ENCODE measurements at places on chromosomes 7 and 10. TPM values are rescaled to one million over a fixed set of nuclear protein-coding genes. Genes with fewer than 3 reads are reported as not detected.

DNA sequence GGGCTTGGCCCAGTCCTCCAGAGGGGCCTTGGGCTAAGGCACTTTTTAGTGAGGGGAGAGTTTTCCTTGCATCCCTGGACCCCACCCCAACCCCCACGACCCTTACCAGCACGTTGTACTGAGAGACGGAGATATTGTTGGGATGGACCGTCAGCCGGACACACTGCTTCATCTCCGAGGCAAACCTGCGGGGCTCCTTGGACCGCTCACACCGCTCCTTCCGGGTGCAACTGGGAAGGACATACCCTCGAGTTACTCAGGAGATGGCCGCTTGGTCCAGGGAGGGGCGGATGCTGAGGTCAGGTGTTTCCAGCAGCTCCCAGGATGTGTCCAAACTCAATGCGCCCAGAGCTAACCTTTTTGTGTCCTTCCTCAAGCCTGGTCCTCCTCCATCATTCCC lies 348.0 kb downstream of the PLXNA4 start:
- H3K4me1 ChIP-seq, result no peaks in the 10 kb centered on the region
- H3K27me3 ChIP-seq, result no peaks in the 10 kb centered on the region
- no peaks in the 10 kb centered on the region for H3K36me3 ChIP-seq
- no peak overlapping the region for H3K27ac ChIP-seq

GRCh38 chr7:111226800-111227199 lies 135.9 kb downstream of the LRRN3 start:
- DNase-seq, result no peak
- no peaks in the 10 kb centered on the region for H3K27me3 ChIP-seq
- H3K4me3 ChIP-seq, result no peak overlapping the region
- H3K27ac ChIP-seq, result no peak overlapping the region
- no peaks in the 10 kb centered on the region for H3K36me3 ChIP-seq
- H3K4me1 ChIP-seq, result no peaks in the 10 kb centered on the region

DNA sequence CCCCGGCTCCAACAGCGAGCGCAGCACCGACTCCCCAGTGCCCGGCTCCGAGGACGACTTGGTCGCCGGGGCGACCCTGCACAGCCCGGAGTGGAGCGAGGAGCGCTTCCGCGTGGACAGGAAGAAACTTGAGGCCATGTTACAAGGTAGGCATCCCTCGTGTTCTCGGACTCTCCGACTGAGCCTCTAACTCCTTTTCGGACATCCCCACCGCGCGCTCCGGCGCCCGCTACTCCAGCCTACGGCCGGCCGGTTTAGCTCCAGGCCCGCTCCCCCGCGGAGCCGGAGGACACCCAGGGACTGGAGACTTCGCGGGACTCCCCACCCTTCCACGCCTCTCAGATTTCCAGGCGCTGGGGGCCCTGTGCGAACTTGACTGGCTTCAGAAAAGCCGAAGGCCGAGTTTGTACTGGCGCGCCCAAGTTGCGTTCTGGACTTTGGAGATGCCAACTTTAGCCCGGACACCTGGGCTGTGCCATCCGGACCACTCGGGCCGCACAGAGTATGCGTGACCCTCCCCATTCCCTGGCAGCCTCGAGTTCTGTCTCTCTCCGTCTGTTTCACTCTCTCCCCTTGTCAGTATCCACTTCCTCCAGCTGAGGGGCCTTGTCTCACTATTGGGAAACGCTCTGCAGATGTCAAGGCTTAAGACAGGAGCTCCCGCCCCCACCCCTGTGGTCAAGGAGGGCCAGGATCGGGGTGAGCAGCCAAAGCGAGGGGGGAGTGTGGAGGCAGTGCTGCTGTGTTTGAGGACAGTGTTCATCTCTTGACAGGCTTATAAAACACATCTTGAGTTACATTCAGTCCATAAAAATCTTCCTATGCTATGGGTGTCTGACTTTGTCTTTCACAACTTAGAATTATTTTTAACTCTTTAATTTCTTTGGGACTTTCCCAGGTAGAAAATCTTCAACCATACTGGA lies 777 bp downstream of the BICC1 start:
- peaks cover 7% of the 10 kb centered on the region for H3K27me3 ChIP-seq
- peak; percentile 86 for DNase-seq
- peaks cover 8% of the 10 kb centered on the region for H3K4me1 ChIP-seq
- no peaks in the 10 kb centered on the region for H3K36me3 ChIP-seq

DNA sequence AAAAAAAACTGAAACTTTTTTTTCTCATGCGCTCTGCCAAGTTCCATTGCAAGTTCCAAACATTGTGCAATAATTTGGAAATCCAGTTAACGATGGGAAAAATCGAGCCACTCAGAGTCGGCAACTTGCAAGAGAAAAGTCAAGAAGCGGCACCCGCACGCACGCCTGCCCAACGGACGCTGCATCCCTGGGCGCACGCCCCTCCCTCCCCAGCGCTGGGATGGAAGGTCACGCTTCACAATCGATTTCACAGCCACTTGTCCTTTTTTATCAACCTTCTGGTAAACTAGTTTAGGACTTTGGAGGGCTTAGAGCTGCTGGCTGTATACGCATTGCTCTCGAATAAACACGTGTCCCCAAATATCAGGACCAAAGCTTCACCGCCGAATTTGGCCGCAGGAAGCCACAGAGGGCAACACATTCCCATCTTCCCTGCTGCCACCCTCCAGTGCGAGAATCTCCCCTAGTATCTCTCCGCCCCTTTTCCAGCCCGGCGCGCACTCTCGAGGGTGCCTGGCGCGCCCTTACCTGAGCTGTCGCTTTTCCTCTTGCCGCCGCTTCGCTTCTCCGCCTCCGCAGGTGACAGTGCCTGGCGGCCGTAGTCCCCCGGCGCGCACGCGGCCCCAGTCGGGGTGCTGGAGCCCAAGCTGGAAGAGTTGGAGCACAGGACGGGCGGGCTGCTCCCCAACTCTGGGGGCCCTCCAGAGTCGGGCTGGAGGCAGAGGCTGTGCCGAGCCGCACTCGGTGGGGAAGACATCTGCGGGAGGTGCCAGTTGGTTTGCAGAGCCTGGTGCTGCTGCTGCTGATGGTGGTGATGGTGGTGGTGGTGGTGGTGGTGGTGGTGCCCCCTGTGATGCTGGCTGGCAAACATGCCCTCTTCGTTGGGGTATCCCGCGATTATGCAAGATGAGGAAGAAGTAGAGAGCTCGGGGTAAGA lies 857 bp downstream of the MEOX2 start:
- peak overlapping the region; percentile 71 for H3K27ac ChIP-seq
- H3K27me3 ChIP-seq, result peaks cover 2% of the 10 kb centered on the region
- H3K36me3 ChIP-seq, result no peaks in the 10 kb centered on the region
- peak; percentile 85 for DNase-seq
- peak overlapping the region; percentile 40 for H3K4me3 ChIP-seq

GRCh38 chr10:96380821-96381220 lies 22.0 kb upstream of the OPALIN start:
- no peak overlapping the region for H3K4me3 ChIP-seq
- DNase-seq, result peak; percentile 51
- H3K27ac ChIP-seq, result no peak overlapping the region
- peaks cover 6% of the 10 kb centered on the region for H3K4me1 ChIP-seq
- no peaks in the 10 kb centered on the region for H3K36me3 ChIP-seq
- H3K27me3 ChIP-seq, result no peaks in the 10 kb centered on the region

- peak; percentile 91 for DNase-seq
- H3K4me1 ChIP-seq, result no peaks in the 10 kb centered on the region
- no peaks in the 10 kb centered on the region for H3K27me3 ChIP-seq
- no peaks in the 10 kb centered on the region for H3K36me3 ChIP-seq
These were observed 361 bp upstream of the PLXDC2 start for GRCh38 chr10:19815731-19816410.

DNA sequence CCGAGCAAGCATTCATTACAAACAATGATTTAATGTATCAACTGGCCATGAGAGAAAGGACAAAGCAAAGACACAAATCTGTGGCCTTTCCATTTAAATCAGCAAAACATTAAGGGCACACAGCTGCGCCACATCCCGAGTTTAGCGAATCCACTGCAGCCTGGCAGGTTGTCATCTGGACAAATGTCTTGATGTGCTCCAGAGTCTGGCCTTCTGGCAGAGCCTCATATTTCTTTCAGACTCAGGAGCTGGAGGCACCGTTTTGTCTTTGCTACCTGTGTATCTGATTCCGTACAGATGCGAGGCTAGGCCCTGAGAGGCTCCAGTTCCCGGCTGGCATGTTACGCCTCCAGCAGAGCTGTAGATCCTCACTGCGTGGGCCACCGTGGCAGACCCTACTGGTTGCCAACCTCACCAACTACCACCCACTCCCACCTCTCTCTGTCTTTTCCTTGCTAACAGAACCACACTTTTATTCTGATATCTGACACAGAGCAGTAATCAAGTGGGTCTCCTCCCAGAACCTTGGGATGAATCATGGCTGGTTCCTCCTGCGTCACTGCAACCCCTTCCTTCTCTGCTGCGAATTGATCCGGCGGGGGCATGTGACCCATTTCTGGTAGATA lies 40.9 kb upstream of the EFCAB10 start:
- no peak overlapping the region for H3K4me3 ChIP-seq
- DNase-seq, result no peak
- H3K27ac ChIP-seq, result no peak overlapping the region
- peaks cover 43% of the 10 kb centered on the region for H3K36me3 ChIP-seq
- H3K4me1 ChIP-seq, result no peaks in the 10 kb centered on the region

DNA sequence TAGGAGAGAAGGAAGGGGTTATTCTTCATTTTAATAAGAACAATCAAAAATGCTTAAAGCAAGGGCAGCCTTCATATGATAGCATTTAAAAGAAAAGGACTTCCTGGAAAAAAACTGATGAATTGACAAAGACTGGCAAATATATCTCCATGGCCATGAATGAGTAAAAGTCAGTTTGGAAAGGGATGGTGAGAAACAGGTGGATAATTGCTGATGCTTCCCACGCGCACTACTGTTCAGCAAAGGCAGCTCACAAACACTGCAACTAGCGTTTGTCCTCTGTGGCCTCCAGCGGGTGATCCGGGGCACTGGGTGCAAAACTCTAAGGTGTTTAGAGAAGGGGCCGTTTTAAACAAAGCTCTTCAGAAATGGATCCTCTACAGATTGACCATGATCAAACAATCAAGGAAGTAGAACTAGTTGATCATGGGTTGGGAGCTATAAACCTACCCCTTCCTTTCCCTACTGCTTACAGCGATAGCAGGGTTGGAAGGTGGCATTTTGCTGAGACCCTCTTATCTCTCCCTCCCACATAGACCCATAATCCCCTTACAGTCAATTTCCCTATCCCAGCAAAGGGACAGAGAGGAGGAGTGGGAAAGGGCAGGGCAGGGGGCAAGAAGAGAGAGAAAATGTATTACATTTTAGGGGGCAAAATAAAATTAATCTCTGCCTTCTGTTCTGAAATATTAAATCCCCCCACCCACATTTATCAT lies 53.8 kb downstream of the SMURF1 start:
- DNase-seq, result no peak
- no peak overlapping the region for H3K27ac ChIP-seq
- H3K4me3 ChIP-seq, result no peak overlapping the region
- no peaks in the 10 kb centered on the region for H3K36me3 ChIP-seq
- peaks cover under 1% of the 10 kb centered on the region for H3K4me1 ChIP-seq

- no peak overlapping the region for H3K27ac ChIP-seq
- no peak for DNase-seq
- no peak overlapping the region for H3K4me3 ChIP-seq
- no peaks in the 10 kb centered on the region for H3K36me3 ChIP-seq
These were observed 125.4 kb downstream of the EVX1 start for GRCh38 chr7:27367933-27368549.

DNA sequence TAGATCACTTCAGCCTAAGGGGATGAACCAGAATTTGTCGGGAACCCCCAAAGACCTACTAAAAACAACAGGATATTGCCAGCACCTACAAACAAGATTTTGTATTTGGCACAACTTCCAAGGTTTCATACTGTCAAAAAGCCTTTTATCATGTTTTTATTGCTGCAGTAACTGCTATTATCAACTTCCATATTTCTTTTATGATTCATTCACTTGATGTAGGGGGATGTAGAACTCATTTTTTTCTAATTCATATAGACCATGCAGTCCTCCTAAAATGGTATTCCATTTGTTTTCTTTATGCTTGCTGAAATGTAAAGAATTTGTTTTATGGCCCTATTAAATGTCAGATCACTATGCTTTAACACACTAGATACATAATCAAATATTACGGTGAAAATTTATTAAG lies 30.0 kb upstream of the WNT16 start:
- no peak overlapping the region for H3K4me3 ChIP-seq
- no peaks in the 10 kb centered on the region for H3K4me1 ChIP-seq
- no peaks in the 10 kb centered on the region for H3K27me3 ChIP-seq
- no peaks in the 10 kb centered on the region for H3K36me3 ChIP-seq

DNA sequence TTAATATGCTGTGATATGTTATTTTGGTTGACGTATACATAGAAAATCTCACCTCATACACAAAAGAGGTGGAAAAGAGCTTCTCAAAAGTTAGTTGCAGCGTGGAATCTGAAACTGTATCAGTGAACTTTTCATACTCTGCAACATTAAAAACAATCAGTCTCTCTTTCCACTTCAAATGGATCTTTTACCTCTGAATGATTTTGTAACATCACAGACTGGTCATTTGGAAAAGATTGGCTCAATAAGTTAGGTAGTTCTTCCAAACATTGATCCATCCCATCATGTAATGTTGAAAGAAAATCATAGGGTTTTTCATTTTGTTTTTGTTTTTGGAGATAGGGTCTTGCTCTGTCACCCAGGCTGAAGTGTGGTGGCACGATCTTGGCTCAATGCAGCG lies 131.1 kb downstream of the AHR start:
- H3K4me1 ChIP-seq, result no peaks in the 10 kb centered on the region
- H3K4me3 ChIP-seq, result no peak overlapping the region
- H3K36me3 ChIP-seq, result no peaks in the 10 kb centered on the region
- H3K27me3 ChIP-seq, result no peaks in the 10 kb centered on the region

DNA sequence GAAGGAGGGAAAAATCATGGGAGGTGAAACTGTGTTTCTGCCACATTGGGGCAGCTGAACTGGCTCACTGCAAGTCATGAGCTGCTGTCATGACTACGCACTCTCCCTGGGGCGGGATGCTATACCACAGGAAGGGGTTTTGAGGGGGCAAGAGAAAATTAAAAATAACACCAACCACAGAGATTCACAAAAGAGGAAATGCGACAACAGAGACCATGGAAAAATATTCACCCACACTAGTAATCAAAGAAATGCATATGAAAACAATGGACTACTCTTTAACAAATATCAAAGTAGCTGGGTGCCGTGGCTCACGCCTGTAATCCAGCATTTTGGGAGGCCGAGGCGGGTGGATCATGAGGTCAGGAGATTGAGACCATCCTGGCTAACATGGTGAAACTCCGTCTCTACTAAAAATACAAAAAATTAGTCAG lies 65.2 kb upstream of the TM9SF3 start:
- DNase-seq, result peak; percentile 61
- H3K27ac ChIP-seq, result peak overlapping the region; percentile 52
- no peaks in the 10 kb centered on the region for H3K36me3 ChIP-seq
- H3K27me3 ChIP-seq, result no peaks in the 10 kb centered on the region
- no peak overlapping the region for H3K4me3 ChIP-seq

DNA sequence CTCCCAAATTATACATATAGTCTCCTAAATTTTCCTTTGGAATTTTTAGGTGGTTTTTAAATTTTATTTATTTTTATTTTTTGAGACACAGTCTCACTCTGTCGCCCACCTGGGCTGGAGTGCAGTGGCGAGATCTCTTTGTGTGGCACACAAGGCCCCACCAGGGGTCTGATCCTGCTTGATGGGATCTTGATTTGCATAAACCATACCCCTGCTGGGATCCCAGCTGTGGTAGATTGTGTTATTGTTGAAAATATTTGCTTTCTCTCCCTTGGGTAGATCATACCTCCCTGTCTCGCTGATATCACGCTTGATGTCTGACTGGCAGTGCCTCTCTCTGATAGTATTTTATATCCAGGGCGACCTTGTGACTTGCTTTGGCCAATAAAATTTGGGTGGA lies 5.6 kb upstream of the MUC3A start:
- H3K36me3 ChIP-seq, result no peaks in the 10 kb centered on the region
- H3K27me3 ChIP-seq, result no peaks in the 10 kb centered on the region
- no peaks in the 10 kb centered on the region for H3K4me1 ChIP-seq
- DNase-seq, result no peak

Gene CLDN3
- total RNA-seq, result 61.0 TPM

Gene PDE1C
- 38.8 TPM for total RNA-seq

Gene CFAP69
- 29.3 TPM for total RNA-seq

Gene ESYT2
- 115 TPM for total RNA-seq

Gene MTURN
- total RNA-seq, result 112 TPM

Gene SRGN
- total RNA-seq, result 182 TPM
